Stimulated activated CD8-positive, alpha-beta memory T cell treated with anti-CD3 and anti-CD28 coated beads, Interleukin-4, amount 100 ng/mL, for 1 hour (primary cell): ENCODE measurements at places on chromosomes 4 and X.

DNA sequence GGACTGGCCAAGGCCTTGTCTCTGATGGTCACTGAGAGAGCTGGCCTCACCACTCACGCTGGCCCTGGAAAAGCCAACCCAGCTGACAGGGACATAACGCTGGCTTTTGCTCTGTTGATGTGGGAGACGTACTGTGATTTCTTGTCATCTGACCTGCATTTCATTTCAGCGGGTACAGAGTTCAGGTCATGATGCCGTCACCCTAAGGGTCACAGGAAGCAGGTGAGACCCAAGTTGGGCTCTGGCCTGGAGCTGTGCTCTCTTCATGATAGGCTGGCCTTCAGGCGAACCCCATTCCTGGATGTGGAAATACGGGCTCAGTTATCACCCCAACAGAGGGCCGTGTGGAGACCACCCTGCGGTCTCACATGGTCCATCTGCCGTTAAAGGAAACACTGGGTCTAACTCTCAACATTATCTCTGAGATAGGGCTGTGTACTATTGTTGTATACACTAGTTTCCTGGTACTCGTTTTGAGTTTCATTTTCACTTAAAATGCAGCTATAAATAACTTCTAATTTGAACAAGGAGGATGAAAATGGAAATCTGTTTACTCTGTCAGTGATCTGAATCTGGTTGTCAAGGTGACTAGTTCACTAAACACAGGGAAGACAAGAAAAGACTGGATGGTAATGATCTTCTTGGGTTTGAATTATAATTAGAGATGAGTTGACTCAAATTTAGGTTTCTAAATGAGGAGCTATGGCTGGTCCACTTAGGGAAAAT lies 89.1 kb downstream of the TBC1D9 start:
- DNase-seq: no peak

GRCh38 chr4:30399476-30399875 lies 320.7 kb upstream of the PCDH7 start:
- no peak for DNase-seq

- DNase-seq: no peak
These were observed 10.8 kb upstream of the RHOH start for GRCh38 chr4:40185830-40186664.

GRCh38 chr4:55491486-55491885 lies 55.2 kb downstream of the CLOCK start:
- no peak for DNase-seq
